Body of pancreas (tissue), 4 donors: ENCODE measurements at places on chromosomes 2 and 18.
A peak's percentile ranks its signal among the peaks of the same experiment; 100 is the strongest.

DNA sequence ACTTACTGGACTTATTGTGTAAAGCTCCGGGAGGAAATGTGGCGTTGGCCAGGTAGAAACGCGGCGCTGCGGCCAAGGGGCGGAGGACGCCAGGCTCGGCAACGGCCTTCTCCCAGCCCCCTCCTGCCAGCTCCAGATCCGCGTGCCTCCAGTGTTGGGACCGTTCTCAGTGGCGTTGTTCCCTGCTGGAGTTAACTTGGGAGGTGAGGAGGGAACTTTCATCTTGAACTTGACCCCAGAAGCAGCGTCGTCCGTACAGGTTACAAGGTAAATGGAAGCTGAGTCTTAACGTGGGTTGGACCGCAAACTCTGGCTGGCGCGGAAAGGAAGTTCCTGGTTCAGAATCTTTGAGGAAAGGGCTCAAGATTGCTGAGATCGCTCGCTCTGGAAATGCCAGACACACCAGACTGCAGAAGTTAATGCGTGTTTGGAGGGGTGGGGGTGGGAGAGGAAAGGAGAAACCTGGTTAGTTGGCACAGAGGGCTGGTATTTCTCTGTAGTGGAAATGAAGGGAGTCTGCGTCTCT is 1.3 kb downstream of the TANC1 start:
- DNase-seq, result peak; percentile 66

DNA sequence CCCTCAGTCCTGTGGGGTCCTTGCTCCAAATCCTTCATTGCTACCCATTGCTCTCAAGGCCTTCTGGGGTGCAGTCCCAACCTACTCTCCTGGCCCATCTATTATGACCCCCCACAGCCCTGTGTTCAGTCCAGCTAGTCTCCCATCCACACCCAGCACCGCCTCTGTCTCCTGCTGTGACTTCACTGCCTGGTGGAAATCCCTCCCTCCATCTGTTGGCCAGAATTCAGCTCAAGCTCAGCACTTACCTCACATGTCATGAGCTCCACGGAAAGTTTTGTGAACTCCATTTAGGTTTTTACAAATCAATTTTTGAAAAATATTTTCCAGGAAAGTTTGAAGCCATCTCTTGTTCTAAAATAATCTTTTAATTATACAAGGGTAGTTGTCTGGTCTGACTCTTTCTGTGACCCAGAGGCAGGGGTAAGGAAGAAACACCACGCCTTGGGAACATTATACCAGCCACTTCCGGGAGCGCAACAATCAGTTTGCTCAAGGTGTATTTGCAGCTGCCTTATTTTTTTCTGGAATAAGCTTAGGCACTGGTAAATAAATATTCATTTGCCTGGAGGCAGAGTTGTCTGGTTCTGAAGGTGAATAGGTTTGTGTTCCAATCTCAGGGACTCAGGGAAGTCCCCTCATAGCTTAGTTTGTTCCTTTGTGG is 110.8 kb downstream of the VIT start:
- no peak for DNase-seq

- peak; percentile 9 for DNase-seq
Measured at GRCh38 chr18:70005580-70005979, 57.9 kb upstream of the CD226 start.

GRCh38 chr2:11752906-11753305 is 6.5 kb downstream of the LPIN1 start:
- DNase-seq, result no peak

DNA sequence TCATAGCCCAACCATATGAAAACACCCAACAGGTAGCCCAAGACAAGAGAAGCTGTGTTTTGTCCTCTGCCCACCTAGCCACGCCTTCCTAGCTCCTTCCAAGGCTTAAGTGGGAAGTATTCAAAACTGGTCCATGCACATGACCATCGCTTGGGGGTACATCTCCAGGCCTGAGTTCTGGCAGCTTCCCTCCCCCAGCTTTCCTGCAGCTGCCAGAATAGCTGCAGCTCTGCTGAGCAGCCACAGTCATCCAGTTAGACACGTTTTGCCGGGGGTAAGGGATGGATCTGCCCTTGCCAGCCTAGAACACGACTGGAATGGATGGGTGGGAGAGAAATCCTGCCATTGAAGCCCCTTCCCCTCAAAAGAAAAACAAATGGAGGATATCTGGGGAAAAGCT is 166.8 kb downstream of the NRP2 start:
- no peak for DNase-seq

- DNase-seq, result no peak
Measured at GRCh38 chr18:35112696-35113095, 71.5 kb downstream of the MAPRE2 start.

DNA sequence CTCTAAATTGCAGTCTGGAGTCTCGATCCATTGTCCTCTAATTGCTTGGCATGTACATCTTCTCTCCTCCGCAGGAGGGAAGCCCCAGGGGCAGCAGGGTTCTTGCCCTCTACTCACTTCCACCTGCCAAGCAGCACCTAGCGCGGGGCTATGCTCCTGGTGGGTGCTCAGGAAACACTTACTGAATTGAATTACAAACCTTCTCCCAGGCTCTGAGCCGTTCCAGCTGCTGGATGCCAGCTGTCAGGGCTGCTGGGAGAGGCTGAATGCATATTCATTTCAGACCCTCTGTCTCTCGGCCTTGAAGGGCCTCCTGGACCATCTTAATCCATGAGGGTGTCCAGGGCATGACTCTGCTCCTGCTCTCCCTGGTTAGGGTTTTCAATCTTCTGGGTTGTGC is 94.0 kb downstream of the CELF4 start:
- DNase-seq, result no peak

DNA sequence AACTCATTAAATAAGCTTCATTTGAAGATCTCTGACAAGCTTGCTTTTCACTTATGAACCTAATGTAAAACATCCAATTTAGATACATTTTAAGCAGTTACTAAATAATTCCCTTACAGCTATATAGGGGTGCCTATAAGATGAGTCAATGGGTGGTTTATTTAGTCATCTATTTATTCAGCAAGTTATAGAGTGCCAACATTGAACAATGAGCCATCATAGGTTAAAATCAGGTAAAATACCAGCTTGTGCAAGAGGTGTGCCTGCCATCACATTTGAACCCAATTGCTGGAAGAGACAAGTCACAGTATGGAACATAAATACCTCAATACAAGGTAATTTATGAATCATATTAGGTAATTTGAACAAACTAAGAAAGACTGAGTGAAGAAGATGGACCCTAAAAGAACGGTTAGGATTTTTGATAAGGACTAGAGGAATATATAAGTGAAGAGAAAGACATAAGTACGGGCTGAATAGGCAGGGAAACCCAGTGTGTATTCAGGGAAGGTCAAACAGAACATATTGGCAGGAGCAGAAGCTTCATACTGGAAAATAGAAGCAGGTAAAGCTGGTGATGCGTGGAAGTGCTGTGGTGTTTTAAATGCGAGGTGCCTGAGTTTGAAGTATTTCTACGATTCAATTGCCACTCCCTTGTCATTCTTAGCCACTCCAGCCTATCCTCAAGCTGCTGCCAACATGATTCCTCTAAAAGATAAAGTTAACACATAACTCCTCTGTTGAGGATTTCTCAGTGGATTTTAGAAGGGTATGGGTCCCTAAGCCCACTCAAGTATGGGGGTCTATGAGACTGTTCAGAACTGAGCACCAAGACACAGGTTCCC is 18.9 kb upstream of the STAT4 start:
- no peak for DNase-seq

- no peak for DNase-seq
Measured at GRCh38 chr2:161030260-161031063, 129.8 kb upstream of the TANK start.

DNA sequence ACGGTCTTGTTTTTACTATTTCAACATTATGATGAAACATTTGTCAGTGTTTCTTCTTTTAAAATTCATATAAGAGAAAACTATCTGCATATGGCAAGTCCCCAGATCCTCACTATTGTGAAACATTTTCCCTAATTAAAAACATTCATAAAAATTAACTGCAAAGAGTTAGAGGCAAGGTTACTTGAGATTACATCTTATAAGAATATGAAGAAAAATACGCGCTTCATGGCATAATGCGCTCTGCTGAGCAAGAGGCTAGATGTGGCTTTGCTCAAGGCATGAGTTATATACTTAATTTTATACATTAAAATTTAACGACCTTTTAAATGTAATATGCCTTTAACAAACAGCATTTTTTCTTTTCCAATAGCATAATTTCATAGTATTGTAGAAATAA is 166.4 kb upstream of the RPRM start:
- DNase-seq, result no peak

DNA sequence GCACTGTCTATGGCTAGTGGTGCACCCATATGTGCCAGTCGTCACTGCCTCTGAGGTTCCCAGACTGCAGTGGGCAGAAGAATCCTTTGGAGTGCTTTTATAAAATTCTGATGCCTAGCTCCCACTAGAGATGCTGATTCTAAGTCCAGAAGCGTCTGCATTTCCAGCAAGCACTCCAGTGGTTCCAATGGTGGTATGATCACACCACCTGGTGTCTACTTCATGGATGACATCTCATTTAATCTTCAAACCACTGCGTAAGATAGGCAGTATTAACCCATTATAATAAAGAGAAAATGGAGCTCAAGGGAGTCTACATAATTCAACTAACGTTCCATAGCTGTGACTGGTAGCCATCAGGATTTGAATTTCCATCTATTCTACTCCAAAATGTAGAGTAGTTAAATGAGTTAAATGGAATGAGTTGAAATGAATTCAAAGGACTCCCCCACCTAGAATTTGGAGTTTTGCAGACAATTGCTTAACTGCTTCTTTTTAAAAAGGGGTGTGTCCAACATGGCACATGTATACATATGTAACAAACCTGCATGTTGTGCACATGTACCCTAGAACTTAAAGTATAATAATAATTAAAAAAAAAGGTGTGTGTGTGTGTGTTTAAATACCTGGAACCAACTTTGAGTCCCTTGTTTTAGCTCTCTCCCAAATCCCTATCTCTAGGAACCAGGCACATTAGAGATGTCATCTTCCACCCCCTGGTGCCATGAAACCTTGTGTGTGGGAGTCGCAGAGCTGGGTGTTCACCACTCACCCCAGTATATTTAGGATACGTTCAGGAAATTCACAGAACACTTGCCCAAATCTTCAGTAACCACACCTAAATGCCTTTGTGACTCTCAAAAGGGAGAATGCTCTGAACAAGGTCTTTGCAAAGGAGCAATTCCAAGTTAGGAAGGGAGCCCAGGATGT is 14.1 kb downstream of the LAMA3 start:
- peak; percentile 16 for DNase-seq

DNA sequence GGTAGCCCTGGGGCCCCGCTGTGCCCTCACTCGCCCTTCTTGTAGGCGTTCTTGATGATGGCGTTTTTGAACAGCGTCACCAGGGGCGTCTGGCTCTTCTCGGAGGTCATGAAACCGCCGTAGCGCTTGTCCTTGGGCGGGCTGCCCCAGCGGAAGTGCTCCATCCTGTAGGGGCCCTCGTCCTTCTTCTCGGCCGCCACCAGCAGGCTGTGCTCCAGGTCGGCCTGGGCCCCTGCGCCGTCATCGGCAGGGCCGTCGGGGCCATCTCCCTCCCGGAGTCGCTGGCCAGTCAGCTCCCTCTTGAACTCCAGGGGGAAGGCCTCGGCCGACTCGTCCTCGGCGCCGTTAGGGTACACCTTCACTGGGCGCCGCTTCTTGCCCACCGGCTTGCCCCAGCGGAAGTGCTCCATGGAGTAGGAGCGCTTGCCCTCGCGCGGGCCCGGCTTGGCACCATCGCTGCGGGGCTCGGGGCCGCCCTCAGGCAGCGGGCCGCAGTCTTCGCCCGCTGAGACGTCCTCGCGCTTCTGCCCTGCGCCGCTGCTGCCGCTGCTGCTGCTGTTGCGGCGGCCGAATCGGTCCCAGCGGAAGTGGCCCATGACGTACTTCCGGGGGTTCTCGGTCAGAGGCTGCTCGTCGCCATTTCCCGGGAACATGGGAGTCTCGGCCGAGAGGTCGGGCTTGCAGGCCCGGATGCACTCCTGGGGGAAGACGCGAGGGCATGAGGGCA is 7.2 kb downstream of the POMC start:
- peak; percentile 54 for DNase-seq

GRCh38 chr18:50298443-50299284 is 11.2 kb upstream of the CXXC1 start:
- no peak for DNase-seq

- DNase-seq, result peak; percentile 7
Measured at GRCh38 chr2:240965296-240965904, 33.0 kb upstream of the SNED1 start.

DNA sequence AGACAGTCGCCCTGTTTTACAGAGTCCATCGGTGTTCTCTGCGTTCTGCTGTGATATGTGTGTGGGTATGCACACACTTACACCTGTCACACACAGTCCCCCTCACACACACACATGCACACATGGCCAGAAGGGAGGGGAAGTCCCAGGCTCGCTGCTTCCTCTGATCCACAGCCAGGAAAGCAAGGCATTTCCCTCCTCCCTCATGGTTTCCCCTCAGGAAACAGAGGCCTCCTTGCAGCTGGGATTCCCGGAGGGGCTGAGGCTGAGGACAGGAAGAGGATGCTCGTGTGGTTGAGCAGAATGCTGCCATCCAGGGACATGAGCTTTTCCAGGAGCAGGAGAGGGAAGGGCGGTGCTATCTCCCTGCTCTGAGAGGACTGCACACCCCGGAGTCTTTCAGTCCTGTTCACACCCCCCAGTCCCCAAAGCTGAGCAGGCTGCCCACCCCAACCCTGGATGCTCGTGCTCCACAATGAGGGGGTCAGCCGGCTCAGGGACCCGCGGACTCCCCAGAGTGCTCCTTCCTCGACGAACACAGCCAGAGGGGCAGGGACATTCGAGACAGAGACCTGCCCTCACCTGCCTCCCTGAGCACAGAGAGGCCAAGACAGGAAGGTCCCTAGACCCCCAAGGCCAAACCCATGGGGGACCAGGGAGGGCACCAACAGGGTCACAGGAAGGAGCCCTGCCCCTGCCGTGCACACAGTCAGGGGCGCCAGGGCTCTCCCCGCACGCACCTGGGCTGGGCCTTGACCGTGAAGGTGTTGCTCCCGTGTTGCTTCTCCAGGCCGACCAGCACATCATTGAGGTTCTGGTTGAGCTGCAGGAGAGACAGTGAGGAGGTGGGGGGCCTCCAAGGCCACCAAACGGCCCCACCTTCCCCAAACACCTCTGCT is 45.3 kb downstream of the BIN1 start:
- no peak for DNase-seq

GRCh38 chr18:48492880-48493279 is 46.0 kb upstream of the CTIF start:
- DNase-seq, result no peak

- DNase-seq, result no peak
Measured at GRCh38 chr18:21051620-21052019, 60.0 kb downstream of the ROCK1 start.

DNA sequence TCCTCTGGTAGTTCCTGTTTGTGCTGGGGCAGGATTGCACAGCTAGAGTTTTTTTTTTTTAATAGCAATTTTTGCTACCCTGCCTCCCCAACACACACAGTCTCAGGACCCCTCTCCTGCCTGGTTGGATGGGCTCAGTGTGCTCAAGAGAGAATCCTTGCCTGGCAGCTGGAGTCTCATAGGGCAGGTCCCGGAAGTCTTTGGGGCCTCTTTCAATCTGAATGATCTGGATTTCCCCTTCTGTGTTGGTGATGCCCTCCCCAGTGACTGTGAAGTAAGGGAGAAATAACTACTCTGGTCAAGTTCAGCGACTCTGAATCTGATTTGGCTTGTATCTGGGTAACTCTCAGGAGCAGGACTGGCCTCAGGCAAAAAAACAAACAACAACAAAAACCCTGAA is 220.6 kb upstream of the LRRTM1 start:
- no peak for DNase-seq
